Activated CD4-positive, alpha-beta T cell treated with anti-CD3 and anti-CD28 coated beads, Interleukin-2, amount 50 U/mL, for 24 hours (primary cell): ENCODE measurements at places on chromosomes 7 and 10.

- DNase-seq: no peak
Measured at GRCh38 chr10:119290301-119291048, 83.1 kb downstream of the GRK5 start.

DNA sequence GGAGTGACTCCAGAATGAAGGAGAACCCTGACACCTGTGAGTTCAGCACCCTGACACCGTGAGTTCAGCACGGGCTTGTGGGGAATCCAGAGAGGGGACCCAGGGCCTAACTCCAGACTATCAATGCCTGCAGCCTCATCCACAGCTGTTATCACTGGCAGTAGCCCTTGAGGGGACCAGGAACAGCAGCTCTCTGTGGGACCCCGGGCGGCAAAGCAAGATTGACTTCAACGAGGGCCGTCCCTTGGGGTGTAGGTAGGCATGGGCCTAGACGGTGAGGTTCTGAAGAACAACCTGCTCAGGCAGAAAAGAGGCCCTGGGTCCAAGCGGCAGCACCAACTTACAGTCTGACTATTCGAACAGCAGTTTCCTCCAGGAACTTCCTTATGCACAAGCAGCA is 8.9 kb downstream of the GRID1 start:
- DNase-seq: no peak

- no peak for DNase-seq
Measured at GRCh38 chr10:102460836-102461186, 9.5 kb upstream of the C10orf95 start.

- no peak for DNase-seq
Measured at GRCh38 chr7:27178366-27178765, 4.2 kb upstream of the HOXA10 start.

GRCh38 chr10:71234004-71234894 is 21.9 kb downstream of the UNC5B start:
- no peak for DNase-seq

DNA sequence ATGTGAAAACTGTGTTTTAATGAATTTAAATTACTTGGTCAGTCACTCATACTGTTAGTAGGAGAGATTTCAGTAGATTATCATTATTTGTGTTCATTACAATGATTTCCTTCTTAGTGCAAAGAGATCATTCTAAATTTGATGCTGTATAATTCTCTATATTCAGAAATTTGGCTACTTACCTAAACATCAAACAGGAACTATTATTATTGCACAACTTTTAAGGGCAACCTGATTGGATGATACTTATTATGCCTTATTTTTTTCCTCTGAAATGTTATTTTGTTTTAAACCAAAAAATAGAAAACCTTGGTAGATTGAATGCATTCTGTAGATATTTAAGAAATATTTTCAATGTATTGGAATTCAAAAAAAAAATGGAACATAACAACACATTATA is 436.4 kb upstream of the PCDH15 start:
- DNase-seq: no peak

DNA sequence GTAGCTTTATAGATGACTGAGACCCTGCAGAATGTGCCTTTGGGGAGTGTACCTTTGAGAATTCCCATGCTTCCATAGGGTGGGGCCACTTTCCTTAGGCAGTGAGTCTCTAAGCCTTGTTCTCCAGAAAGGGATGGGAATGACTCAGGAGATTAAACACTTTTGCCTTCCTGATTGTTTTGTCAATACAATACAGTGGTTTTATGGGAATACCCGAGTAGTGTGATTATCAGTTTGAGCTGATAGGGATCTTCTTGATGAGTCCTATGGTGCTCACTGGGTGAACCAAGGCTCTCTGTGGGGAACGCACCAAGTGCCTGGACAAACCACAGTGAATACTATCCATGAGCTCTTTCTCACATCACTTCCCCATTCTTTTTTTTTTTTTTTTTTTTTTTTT is 6.3 kb downstream of the MYOF start:
- DNase-seq: no peak

- DNase-seq: no peak
Measured at GRCh38 chr7:119982884-119983283, 290.1 kb upstream of the KCND2 start.

DNA sequence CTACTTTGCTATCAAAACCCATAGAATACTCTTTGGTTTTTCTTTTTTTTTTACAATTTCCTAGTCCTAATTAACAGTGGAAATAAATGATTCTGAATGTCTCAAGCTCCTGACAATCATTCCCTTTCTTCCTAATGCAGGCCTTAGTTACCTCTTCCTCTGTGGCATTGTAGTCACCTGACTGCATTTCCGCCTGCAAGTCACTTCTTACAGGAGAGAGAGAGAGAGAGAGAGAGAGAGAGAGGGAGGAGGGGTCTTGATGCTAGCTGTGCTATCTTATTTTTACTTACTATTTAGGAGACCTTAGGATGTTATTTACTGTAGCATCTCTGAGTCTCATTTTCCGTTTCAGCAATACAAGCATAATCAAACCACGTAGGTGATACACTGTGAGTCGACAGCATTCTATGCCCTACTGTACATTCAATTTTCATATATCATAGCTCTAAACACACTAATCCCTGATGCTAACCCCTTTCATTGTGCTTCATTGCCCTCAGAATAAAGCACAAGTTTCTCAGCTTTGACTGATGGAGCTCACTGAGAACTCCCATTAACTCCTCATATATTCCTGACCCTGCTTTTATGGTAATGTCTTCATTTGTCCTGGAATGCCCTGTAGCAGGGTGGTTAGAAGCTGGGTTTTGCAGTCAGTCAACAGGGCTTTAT is 1237.3 kb downstream of the XPNPEP1 start:
- no peak for DNase-seq

DNA sequence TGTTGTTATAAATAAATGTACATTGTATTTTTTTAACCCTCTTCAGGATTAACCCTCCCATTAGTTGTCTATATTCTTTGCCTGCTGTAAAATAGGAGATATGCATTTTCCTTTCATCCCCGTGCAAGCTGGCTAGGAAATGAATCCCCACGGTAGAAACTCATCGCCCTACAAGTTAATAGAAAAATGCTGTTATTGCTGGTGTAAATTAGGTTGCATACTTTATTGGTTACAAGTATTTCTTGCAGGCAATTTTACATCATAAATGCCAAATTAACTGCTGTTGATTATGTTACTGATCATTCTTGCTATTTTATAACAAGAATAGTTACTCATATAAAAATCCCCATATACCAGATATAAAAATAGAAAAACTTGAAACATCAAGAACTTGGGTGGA is 454.2 kb upstream of the KLF6 start:
- DNase-seq: no peak

GRCh38 chr10:63083904-63084689 is 49.0 kb upstream of the NRBF2 start:
- no peak for DNase-seq

DNA sequence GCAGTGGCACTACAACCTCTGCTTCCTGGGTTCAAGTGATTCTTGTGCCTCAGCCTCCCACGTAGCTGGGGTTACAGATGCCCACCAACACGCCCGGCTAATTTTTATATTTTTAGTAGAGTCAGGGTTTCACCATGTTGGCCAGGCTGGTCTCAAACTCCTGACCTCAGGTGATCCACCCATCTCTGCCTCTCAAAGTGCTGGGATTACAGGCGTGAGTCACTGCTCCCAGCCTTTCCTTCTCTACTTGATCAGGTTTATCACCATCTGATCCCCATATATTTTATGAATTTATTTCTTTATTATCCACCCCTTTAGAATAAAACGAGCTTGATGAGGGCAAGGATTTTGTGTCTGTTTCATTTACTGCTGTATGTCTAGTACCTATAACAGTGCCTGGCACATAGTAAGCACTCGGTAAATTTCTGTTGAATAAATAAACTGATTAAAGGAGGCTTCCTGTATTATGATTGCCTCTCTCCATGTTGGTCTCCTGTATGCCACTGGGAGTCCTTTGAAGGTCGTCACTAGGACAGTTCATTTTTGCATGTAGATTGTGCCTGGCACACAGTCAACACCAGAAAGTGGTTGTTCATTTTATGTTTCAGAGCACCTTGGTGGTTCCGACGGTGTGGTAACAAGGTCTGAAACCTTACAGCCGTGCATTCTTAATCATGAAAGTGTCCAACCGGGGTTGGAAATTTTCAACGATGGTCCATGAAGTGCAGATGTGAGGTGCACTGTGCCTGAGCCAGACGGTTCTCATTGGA is 9.6 kb upstream of the EIF3A start:
- DNase-seq: peak; percentile 10

GRCh38 chr7:21702303-21702702 is 159.5 kb downstream of the DNAH11 start:
- DNase-seq: no peak

DNA sequence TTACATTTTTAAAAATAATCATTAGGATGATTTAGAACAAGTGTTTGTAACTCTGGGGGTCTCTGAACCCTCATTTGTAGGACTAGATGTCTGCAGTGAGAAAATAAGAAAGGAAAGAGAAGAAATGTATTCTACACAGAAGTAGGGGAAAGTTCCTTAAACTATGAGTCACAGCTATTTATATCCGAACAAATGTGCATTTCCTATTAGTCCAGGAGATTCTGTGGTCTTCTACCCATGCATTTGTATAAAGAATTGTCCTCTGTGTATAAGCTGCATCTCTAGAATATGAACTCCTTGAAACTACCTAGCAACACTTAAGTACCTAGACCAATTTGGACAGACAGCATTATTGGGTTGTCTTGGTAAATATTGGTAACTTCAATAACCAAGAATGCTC is 15.9 kb upstream of the CD36 start:
- DNase-seq: no peak

GRCh38 chr7:133753513-133753912 is 373.6 kb upstream of the LRGUK start:
- no peak for DNase-seq

GRCh38 chr10:114576132-114576487 is 82.0 kb downstream of the ABLIM1 start:
- DNase-seq: no peak

DNA sequence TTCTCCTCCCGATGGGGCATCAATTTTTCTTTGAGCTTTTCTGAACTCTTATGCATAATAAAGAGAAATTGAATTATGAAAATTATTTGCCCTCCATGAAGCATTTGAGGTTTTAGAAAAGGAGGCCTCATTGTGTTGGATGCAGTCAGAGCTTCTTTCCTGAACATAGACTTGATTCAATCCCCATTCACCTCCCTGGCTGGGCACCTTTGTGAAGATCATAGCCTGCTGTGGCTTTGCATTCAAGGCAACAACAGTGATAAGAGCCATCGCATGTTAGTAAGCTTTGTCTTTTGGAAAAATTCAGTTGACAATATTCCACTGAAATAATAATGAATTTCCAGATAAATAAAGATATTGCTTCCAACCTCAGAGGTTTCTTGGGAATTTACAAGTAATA is 87.1 kb downstream of the TRIL start:
- DNase-seq: no peak

- no peak for DNase-seq
Measured at GRCh38 chr7:108027239-108027638, 24.3 kb upstream of the LAMB1 start.

DNA sequence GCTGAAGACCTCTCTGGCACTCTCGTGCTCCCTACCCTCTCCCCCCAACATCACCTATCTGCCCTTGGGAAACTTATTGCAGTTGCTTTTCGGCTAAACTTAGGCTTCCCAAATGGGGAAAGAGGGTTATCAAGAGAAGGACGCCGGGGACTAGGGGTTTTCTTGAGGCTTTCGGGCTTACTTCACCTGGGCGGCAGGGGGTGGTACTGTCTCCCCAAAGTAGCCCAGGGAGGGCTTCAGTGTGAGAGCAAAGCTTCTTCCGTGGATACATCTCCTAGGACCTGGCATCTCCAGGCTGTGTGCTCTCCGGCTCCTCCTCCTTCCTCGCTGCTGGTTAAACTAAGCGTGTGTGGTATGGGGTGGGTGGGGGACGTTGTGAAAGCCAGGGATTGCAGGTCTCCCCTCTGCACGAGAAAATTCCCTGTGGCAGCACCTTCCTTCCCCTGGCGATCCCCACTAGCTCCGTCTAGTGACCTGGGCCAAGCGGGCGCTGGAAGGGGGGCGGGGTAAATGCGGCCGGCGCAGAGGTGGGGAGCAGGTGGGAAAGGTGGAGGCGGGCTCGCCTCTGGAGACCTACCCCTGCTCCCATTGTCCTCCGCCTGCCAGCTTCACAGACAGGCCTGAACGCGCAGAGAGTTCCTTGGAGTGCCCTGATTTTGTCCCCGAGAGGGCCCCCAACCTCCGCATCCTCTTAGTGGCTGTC is 1.1 kb downstream of the PLXDC2 start:
- DNase-seq: no peak

- no peak for DNase-seq
Measured at GRCh38 chr10:114726820-114727271, 68.8 kb upstream of the ABLIM1 start.

DNA sequence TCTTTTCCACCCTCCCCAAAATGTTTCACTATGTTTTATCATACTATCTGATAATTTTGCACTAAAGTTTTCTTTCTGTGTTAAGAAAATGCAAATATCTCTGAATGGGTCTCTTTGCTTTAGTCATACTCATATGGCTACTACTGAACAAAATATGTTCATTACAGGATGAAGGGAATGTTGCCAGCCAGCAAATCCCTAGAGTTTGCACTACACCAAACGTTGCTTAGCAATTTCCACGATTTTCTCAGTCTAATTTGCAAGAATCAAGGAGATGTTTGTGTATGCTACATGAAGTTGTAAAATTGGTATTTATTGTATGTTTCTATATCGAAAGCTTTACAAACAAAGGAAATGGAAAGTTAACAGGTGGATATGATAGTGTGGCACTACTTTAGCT is 10.6 kb upstream of the MAGI2 start:
- no peak for DNase-seq

GRCh38 chr7:112302566-112302965 is 96.1 kb downstream of the ZNF277 start:
- DNase-seq: no peak

DNA sequence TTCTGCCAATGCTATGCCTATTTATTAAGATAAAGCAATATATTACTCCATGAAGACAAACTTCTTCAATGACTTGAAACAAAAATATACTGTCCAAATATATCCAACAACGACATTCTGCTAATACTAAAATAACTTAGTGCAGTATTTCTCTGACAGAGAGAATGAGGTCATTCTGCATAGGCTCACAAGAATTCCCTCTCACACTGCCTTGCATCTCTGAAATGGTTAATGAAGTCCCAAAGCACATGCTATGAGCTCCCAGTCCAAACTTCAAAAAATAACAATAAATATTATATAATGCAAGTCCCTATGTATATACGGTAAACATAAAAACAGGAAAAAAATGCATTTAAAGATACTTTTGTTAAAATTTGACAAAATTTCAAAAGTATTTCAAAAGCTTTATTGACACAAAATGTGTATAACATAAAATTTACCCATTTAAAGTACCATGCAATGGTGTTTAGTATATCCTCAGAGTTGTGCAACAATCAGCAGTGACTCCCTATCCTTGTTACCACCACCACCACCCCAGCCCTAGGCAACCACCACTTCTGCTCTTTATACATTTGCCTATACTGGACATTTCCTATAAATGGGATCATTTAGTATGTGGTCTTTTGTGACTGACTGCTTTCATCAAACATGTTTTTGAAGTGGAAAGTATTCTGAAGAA is 27.6 kb downstream of the CHCHD3 start:
- no peak for DNase-seq
